ENCODE measurements at places on chromosomes 12 and 14.
A peak's percentile ranks its signal among the peaks of the same experiment; 100 is the strongest.

GRCh38 chr14:77986773-77987172 lies 183.4 kb upstream of the NRXN3 start:
- DNase-seq: no peak

- no peak for DNase-seq
Measured at GRCh38 chr14:23259426-23259825, 21.7 kb downstream of the RNF212B start.

GRCh38 chr12:79857675-79858074 lies 77.2 kb downstream of the PPP1R12A start:
- no peak for DNase-seq

- DNase-seq: no peak
Measured at GRCh38 chr12:92070054-92070863, 75.4 kb downstream of the BTG1 start.

GRCh38 chr12:112682586-112682985 lies 109.0 kb upstream of the RPH3A start:
- DNase-seq: no peak

- no peak for DNase-seq
Measured at GRCh38 chr12:7026854-7027253, 8.6 kb upstream of the LPCAT3 start.

GRCh38 chr12:130667421-130667960 lies 48.6 kb downstream of the RIMBP2 start:
- no peak for DNase-seq

DNA sequence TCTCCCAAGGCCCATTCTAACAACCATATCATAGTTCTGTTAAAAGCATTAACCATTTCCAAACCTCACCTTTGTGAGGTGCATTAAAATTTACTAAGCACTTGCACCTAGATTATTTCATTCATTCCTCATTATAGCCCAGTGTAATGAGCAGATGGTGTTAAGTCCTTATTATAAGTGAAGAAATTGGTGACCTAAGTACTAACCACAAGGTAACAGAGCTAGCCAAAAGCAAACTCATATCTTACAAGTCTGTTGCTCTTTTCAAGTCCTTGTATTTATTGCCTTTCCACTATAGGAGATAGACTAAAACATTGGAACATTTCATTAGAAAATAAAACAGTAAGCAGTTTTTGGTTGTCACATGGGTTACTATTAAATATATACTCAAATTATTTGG lies 49.7 kb downstream of the TDP1 start:
- no peak for DNase-seq

DNA sequence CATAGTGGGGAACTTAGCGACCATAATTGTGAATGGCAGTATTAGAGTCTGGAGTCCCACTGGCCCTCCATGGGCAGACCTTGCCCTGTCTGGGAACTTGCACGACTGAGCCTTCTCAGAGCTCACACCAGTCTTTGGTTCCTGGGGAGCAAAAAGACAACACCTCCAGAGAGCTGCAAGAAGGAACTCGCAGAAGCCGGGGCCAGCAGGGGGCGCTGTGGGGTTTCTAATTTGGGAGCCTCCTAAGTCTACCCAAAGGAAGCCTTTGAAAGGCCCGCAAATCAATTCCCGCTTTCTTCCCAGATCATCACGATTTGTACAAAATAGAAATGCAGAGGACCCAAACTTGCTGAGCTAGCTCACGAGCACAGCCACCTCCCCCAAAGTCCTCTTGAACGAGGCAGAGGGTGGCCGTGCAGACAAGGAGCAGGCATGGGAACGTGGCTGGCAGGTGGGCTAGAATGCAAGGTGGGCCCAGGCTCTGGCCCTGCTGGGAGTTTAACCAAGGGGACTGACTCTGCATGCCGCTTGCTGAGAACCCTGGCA lies 46.3 kb upstream of the FBXO21 start:
- DNase-seq: peak; percentile 93

- no peak for DNase-seq
Measured at GRCh38 chr14:69052181-69052601, 73.1 kb upstream of the ACTN1 start.

DNA sequence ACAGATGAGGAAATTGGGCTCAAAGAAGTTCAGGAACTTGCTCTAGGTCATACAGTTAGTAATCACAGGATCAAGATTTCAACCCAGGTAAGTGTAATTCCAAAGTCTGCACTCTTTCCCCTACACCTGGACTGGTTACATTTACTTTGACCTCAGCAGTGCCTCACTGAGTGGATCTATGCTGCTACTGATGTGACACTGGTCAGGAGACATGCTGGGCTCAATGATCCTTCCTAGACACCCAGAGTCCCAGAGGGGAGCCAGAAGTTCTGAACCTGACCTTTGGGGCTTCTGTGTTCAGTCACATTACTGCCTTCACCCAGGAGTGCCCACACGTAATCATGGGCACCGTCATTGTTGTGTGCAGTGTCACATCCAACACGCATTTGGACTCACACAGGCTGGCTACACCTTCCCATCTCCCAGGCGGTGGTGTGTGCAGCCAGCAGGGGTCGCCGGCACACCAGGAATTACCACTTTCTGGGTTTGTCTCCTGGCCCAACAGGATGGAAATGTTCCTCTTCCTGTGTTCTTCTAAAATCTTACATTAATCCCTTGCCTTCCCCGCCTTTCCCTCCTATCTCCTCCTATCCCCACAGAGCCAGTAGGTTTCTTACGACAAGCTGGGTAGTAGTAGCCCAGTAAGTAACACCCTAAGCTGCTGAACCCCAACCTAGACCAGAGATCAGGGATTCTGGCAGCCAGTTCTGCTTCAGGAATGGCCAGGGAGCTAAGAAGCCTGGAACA lies 25.6 kb downstream of the CALCOCO1 start:
- peak; percentile 80 for DNase-seq

GRCh38 chr12:70560671-70561070 lies 76.6 kb downstream of the PTPRB start:
- DNase-seq: no peak

GRCh38 chr12:54522243-54522642 lies 24.7 kb downstream of the NCKAP1L start:
- no peak for DNase-seq

DNA sequence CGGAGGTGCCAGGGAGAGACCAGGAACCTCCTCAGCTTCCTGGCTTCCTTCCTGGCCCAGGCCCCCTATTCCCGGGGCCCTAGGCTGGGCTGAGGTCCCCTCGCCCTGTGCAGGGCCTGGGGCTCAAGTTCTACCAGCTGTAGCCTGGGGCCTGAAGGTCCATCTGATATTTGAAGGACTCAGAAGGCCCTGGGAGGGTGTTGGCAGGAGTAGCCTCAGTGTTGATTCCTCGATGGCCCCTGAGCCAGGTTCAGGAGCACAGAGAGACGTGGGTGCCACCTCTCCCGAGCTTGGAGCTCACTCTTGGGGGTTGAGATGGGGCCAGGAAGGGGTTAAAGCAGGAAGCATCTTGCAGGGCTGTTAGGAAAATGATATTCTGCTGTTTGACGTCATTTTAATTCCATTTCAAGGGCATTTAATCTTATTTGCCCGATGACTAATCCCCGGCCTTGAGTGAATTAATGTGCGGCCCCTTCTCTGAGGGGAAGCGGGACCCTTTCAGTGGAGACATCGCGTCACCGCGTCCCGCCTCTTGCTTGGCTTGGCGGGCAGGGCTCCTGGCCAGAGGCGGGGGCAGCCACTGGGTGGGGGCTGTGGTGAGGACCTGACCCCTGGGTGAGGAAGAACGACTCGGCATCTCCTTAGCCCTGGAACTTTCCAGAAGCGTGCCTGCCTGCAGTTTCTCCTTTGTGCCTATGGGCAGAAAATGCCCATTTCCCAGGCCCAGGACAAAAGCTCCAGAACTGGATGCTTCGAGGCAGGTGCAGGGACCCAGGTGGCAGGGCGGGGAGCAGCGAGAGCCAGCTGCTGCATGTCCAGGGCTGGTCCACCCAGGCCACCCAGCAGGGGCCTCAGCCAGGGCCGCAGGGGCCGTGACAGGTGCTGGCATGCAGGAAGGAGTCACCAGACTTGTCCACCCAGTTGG lies 158.3 kb downstream of the KIF26A start:
- DNase-seq: no peak

DNA sequence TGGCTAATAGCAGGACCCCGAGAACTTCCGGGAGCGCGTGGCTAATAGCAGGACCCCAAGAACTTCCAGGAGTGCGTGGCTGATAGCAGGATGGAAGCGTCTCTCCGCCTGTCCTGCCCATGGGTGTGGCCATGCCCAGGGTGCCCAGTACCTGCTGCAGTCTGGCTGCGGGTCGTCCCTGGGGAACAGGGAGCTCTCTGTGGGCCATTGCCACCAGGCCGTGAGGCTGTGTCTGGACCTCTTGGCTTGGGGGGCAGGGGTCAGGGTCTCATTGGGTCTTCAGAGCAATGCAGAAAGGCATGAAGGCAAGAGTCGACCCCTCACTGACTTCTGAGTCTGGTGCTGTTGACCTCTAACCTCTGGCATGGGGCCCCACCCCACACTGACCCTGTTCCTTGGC lies 35.4 kb downstream of the PACS2 start:
- DNase-seq: no peak

- DNase-seq: no peak
Measured at GRCh38 chr12:32811686-32812392, 56.1 kb upstream of the YARS2 start.

GRCh38 chr14:65226824-65227604 lies 124.7 kb upstream of the MAX start:
- no peak for DNase-seq

DNA sequence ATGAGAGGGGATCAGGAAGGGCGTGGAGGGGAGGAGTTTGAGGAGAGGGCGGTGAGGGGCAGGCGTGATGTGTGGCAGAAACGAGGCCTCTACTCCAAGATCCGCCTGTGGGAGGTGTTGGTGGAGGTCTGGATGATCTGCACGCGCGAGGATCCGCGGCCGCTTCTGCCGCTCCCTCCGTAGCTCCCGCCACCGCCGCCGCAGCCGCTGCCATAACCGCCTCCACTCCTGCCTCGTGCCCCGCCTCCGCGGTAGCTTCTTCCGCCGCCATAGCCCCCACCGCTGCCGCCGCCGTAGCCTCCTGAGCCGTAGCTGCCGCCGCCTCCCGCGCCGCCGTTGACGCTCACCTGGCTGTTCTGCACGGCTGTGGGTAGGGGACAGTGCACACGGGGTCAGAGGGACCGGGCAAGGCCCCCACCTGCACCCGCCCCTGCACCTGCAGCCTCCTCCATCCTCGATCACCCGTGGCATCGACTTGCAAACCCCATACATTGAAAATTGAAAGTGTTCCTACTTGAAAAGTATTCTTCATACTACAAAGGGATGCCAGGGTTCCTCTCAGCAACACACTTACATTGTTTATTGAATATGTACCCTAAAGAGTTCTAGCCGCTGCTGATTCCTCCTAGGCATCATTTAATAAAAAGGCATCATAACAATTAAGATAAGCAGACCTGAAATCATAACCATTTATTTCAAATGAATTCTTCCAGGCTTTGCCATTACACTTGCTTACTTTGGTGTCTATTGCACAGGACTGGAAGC lies 11.1 kb upstream of the KRT1 start:
- DNase-seq: peak; percentile 70

- DNase-seq: no peak
Measured at GRCh38 chr12:15278816-15279658, 43.3 kb upstream of the PTPRO start.

- no peak for DNase-seq
Measured at GRCh38 chr12:96889273-96889933, 17.7 kb upstream of the NEDD1 start.
